ENCODE measurements at places on chromosomes 5 and 9. TPM values are rescaled to one million over a fixed set of nuclear protein-coding genes. Genes with fewer than 3 reads are reported as not detected.

The PFN3 gene
- not detected for total RNA-seq

The GABRB2 gene
- total RNA-seq: not detected

The RETREG1 gene
- total RNA-seq: not detected

The NTNG2 gene
- total RNA-seq: not detected

The TMEM38B gene
- 9.7 TPM for total RNA-seq

The FLT4 gene
- 51.0 TPM for total RNA-seq

The SPINK1 gene
- total RNA-seq: not detected

The RASGEF1C gene
- total RNA-seq: not detected

The MYO10 gene
- 57.5 TPM for total RNA-seq

The SPATA31C1 gene
- not detected for total RNA-seq

The CDX1 gene
- not detected for total RNA-seq

The PCDHA1 gene
- not detected for total RNA-seq
